ENCODE measurements at places on chromosomes 6 and 20. TPM values are rescaled to one million over a fixed set of nuclear protein-coding genes. Genes with fewer than 3 reads are reported as not detected.

The PLN gene
- total RNA-seq: not detected

The NRSN1 gene
- not detected for total RNA-seq

The UBE2V1 gene
- total RNA-seq: 95.7 TPM

The KHDC1L gene
- total RNA-seq: 0.26 TPM

The HLA-DRB5 gene
- 0.32 TPM for total RNA-seq

The PTK7 gene
- total RNA-seq: 28.3 TPM

The HLA-DPA1 gene
- 7.6 TPM for total RNA-seq

The PROKR2 gene
- not detected for total RNA-seq

The SIRPG gene
- not detected for total RNA-seq

The FAM83C gene
- total RNA-seq: 0.11 TPM

The CAPN11 gene
- total RNA-seq: not detected
